Cardiac fibroblast (primary cell): ENCODE measurements at places on chromosomes 3 and 15.

- DNase-seq, result no peak
Measured at GRCh38 chr3:177039490-177040274, 157.6 kb downstream of the TBL1XR1 start.

DNA sequence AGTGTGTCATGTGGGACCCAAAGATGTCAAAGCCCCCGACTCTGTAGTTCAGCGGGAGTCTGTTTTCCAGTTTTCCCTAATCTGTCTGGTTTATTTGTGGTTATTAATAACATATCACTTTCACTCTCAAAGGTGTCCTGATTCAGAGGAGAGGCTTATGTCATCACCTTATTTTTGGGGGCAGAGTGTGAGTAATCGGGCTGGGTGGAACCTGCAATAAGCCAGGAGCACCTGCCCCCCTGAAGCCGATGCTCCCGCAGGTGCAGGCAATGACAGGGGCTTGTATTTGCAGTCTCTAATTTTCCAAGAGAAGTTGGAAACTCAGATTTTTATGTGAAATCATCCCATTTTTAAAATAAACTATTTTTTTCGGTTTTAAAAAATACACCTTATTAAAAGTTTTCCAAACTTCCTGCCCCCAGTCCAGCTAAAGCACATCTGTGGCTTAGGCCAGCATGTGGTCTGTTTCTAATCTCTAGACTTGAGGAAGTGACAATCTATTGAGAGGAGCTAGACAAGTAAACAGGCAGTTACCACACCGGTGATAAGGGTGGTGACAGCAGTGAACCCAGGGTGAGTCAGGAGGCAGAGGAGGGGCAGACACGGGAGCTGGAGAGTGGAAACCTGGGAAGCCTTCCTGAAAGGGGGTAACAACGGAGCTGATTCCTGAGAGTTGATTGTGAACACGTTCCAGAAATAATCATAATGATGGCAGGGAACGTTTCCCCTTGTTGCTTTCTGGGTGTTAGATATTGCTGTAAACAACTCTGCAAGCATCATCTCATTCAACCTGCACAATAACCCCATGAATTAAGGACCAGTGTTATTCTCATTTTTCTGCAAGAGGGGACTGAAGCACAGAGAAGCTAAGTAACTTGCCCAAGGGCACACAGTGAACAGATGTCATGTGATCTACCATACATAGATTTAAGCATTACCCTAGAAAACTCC, 37.2 kb downstream of the BHLHE40 start:
- peak; percentile 62 for DNase-seq

- DNase-seq, result peak; percentile 89
Measured at GRCh38 chr3:188788621-188789081, 383.1 kb upstream of the TPRG1 start.

DNA sequence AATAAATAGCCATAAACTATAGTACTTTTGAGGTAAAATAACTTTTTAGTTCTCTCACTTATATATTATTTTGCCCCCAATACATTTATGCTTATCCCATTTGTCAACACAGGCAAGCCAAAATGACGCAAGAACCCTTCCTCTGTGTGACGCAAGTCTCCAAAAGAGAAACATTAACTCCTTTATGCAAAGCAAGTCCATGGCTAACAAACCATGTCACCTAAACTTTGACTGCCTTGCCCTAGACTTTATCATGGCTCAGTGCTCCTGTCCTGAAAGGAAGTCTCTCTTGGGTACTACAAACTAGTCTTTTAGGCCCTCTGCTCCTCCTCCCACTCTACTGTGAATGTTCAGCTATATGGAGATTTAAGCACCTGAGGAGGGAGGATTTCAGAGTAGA, 230.5 kb downstream of the UNC13C start:
- DNase-seq, result no peak

- no peak for DNase-seq
Measured at GRCh38 chr15:68666812-68667450, 88.1 kb downstream of the CORO2B start.
